ENCODE measurements at places on chromosomes 2 and 18. TPM values are rescaled to one million over a fixed set of nuclear protein-coding genes. Genes with fewer than 3 reads are reported as not detected.

DNA sequence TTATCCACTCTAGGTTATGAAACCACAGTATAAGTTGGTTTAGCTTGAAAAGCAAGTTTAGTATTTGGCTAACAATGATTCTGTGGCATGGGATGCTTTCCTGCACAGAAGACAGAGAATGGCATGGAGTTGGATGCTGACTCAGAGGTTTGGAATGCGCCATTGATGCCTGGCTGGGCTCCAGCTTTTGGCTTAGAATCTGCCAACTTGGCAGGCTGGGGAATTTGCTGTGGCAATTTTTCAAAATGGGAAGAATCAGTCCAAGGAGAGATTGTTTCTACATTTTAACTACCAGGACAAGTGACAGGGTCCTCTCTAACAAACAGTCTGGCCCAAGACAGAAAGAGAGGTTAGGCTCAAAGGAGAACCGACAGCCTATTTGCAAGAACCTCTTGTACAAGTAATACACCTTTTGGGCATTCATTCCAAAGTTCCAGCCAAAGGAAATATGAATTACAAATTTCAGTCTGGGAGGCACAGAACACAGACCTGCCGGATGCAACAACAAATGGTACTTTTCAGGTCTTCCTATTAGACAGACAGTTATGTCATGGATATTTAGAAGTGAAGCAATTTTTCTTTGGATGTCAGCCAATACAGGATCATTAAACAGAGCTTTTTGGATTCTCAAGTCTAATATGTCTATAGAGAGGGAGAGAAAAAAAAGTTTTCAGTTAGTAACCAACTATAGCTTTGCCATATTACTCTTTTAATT lies 1027.7 kb downstream of the TMEM182 start:
- peak; percentile 63 for DNase-seq

- no peak for DNase-seq
Observed at GRCh38 chr2:154637456-154637855, 61.0 kb upstream of the KCNJ3 start.

DNA sequence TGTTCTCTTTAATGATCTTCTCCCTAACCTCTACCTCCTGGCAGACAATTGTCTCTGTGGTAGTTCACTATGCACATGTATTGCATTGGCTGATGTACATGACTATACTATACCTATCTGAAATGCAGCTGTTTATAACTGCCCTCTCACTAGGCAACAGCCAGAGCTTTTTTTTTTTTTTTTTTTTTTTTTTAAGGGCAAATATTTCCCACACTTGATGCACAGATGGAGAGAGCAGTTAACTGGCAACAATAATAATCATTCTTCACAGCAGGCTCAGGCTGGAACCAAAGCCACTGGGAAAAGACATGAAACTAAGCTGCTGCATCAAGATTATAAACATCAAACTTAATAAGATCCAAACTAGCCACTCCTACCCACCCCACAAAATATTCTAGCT lies 707.7 kb downstream of the LRP1B start:
- no peak for DNase-seq

MEP1B gene
- not detected for total RNA-seq

CARF gene
- 4.4 TPM for total RNA-seq

FASTKD1 gene
- 25.7 TPM for total RNA-seq

KHK gene
- total RNA-seq, result 3.1 TPM

UGT1A5 gene
- total RNA-seq, result not detected

- DNase-seq, result no peak
Observed at GRCh38 chr18:8515142-8515865, 93.9 kb upstream of the RAB12 start.

GAREM1 gene
- 0.82 TPM for total RNA-seq

DNA sequence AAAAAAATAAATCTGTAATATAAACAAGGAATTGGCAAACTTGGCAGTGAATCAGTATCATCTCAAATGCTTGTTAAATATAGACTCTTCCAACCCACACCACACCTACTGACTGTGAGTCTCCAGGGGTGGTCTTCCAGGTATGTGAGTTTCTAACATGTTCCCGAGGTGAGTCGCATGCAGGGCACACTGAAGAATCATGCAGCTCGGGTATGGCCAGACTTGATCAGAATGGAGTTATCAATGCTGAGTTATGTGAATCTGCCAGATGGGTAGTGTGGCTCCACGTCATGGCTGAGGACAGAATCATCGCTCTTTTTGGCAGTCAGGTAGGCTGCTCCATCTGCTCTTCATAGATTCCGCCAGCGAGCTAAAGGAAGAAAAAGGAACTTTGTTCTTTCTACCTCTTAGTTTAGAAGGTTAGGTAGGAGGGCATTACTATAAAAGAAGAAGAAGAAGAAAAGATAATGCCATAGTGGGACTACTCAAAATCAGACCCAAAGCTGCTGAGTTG lies 1279.7 kb upstream of the ZEB2 start:
- no peak for DNase-seq

DNA sequence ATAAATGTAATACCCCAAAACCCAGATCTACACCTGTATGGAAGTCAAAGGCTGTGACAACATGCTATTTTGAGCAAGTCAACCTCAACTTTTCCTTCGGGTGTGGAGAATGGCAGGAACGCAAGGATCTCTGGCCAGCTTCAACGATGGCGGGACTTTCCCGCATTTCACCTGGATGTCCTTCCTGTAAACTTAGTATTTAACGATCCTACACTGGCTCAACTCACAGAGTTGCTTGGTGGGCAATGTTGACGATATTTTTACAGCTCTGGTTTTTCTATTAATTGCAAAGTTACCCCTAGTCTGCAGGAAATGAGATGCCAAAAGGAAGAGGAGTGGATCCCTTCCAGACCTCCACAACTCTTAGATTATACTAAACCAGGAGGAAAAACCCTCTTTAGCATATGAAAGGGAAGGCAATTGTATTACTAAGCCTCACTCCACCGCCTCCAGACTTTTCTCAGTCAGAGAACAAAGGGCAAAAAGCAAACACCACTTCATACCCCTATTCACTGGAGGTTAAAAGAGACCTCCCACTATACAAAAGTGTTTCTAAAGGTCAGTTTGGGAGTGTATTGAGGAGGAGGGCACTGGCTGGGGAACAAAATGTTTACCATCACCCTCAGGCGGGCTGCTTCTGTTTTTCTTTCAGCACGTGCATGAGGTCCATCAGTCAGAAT lies 56.5 kb upstream of the ACVR1 start:
- DNase-seq, result no peak

- DNase-seq, result no peak
Observed at GRCh38 chr18:3250237-3251107, 2.9 kb downstream of the MYL12A start.

GRCh38 chr2:134679745-134680144 lies 39.1 kb downstream of the TMEM163 start:
- DNase-seq, result no peak

DNA sequence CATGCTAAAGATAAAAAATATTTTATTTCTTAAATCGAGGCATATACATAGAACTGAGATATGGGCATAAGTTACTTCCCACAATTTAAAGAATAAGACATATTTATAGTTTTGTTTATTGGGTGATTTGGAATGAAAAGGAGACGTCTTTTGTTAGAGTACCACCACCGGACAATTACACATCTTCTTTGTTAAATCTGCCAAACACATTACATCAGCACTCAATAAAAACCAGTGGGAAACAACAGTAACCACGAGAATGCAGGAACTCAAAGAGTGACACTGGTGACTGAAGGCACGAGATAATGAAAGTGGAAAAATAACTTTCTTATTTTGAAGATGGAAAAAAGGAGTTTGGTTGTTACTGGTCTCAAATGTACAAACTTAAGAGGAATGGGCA lies 92.6 kb upstream of the TFCP2L1 start:
- no peak for DNase-seq

DNA sequence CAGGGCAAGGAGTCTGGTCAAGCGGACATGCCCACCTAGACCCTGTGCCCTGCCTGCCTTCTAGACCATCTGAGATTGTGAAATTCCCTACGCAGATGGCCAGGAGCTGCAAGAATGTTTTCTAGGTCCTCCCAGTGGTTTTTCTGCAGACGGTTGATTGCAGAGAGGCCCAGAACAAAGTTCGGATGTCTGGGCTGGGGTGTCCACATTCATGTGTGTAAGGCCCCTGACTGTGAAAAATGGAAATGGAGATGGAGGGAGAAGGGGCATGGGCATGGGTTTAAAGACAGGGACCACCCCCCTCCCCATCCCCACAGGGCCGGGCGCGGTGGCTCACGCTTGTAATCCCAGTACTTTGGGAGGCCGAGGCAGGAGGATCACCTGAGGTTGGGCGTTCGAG lies 11.8 kb downstream of the ARHGAP25 start:
- no peak for DNase-seq

GALR1 gene
- not detected for total RNA-seq

GRCh38 chr2:216445501-216445900 lies 33.2 kb downstream of the SMARCAL1 start:
- DNase-seq, result no peak

IL36RN gene
- total RNA-seq, result not detected

GRCh38 chr2:65511306-65511705 lies 78.9 kb upstream of the SPRED2 start:
- no peak for DNase-seq

DNA sequence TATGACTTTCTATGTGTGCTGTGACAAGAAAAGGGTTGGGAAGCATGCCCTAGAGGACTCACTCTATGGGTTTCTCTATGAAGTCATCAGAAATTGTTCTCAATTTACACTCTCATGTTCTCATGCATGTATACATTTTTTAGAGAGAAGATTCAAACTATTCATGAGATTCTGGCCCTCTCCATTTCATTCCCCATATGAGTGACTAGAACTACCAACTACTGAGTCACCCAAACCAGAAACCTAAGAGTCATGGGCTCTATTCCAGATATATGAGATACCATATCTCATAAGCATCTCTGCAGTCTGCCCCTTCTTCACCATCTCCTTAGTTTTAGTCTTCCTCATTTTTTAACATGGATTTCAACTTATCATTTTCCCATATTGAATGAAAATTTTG lies 87.7 kb downstream of the EXOC6B start:
- no peak for DNase-seq

COLEC11 gene
- 0.29 TPM for total RNA-seq

MPP4 gene
- 24.4 TPM for total RNA-seq

DNA sequence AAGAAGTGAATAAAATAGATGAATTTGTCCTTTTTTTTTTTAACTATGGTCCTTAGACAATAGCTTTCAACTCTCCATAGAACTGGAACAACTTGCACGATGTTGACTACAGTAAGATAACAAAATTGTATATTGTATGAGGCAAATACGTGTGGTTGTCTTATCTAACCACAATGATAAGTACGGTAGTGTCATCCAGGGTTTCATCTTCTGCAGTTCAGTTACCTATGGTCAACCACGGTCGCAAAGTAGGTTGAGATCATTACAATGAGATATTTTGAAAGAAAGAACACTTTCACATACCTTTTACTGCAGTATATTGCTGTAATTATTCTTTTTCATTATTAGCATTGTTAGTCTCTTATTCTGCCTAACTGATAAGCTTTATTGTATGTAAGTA lies 295.2 kb downstream of the PARD3B start:
- no peak for DNase-seq

PTPRN gene
- total RNA-seq, result 0.47 TPM

DNA sequence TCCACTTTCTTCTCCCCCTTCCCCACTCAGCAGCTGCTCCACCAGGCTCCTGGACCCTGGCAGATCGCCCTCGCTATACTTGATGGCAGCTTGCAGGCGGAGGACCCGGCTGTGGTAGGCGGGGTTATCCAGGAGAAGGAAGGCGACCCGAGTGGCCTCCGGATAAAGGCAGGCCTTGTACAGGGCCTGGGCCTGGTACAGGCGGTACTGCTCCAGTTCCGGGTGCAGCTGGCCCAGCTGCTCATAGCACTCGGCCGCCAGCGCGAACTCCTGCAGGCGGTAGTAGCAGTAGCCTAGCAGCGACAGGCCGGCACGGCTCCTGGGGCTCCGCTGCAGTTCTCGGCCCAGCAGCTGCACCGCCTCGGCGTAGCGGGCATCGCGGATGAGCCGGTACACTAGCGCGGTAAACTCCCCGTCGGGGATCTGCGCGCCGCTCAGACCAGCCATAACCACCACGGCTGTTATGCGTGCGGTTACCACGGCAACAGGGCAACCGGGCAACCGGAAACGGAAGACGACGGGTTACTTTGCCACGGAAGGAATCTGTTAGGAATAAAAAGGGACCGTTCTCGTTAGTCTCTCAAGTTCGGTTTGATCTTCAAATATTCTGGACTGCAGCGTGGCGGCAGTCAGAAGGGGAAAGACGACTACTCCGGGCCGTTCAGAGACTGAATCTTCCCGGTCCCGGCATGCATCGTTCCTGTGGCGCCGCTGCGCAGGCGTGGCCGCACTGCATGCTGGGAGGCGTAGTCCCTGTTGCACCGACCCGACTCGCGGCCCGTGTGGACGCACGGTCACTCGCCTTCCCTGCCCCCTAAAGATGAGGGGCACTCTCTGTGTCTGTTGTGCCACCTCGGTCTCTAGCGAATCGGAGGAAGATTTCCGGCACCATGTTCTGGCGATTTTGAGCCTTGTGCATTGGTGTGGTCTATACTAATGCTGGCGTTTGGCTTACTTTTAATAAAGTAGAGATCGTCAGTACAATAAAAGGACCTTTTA lies 226.0 kb downstream of the AGPS start:
- peak; percentile 69 for DNase-seq

SLC40A1 gene
- 3.0 TPM for total RNA-seq

DNA sequence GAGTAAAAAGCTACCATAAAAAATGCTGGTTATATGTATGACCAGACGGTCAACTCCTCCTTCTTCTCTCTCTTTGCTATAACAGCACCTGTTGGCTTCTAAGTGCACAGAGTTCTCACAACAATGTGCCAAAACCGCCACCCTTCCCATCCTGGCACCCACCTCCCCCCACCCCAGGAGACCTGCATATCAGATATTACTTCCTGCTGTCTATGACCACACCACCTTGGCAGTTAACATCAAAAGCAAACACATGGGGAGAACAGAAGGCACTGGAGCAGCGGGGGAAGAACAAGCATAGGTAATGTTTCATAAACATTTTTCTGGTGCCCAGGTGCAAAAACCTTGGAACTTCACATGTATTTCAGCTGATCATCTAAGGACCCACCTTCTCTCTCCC lies 15.5 kb downstream of the SPRED2 start:
- DNase-seq, result no peak

GRCh38 chr2:55838653-55839052 lies 84.9 kb downstream of the EFEMP1 start:
- DNase-seq, result no peak

ZAP70 gene
- total RNA-seq, result 2.7 TPM

DNA sequence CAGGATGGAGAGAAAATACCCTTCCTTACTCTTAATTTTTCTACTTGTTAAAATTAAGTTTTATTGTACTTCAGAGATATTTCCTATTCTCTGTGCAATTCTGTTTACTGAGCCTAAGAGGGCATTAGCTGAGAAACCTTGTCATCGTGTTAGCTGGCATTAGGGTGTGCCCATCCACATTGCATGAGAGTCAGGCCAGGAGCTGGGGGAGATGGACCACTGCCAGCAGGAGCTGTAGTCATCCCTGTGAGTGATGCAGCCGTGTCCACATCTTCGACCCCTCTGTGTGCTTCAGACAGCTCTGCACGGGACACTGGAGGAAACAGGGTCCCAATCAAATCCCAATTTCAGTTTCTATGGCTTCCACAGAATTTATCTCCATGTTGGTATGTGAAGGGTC lies 34.2 kb downstream of the ABCA12 start:
- DNase-seq, result no peak

GRCh38 chr18:31659576-31660177 lies 24.7 kb downstream of the B4GALT6 start:
- DNase-seq, result no peak

Measured in glomerular endothelial cell (primary cell).